ENCODE measurements at places on chromosomes 2 and 18. TPM values are rescaled to one million over a fixed set of nuclear protein-coding genes. Genes with fewer than 3 reads are reported as not detected.

GRCh38 chr2:27001950-27002349 lies 30.8 kb upstream of the TMEM214 start:
- no peak for DNase-seq
- H3K4me1 ChIP-seq, result no peaks in the 10 kb centered on the region
- no peaks in the 10 kb centered on the region for H3K27me3 ChIP-seq
- no peak overlapping the region for H3K27ac ChIP-seq
- H3K36me3 ChIP-seq, result no peaks in the 10 kb centered on the region

GRCh38 chr2:70967189-70967588 lies 11.2 kb upstream of the ANKRD53 start:
- DNase-seq, result no peak
- peaks cover 5% of the 10 kb centered on the region for H3K27me3 ChIP-seq
- no peak overlapping the region for H3K27ac ChIP-seq
- H3K4me1 ChIP-seq, result peaks cover 7% of the 10 kb centered on the region
- H3K4me3 ChIP-seq, result no peak overlapping the region

DNA sequence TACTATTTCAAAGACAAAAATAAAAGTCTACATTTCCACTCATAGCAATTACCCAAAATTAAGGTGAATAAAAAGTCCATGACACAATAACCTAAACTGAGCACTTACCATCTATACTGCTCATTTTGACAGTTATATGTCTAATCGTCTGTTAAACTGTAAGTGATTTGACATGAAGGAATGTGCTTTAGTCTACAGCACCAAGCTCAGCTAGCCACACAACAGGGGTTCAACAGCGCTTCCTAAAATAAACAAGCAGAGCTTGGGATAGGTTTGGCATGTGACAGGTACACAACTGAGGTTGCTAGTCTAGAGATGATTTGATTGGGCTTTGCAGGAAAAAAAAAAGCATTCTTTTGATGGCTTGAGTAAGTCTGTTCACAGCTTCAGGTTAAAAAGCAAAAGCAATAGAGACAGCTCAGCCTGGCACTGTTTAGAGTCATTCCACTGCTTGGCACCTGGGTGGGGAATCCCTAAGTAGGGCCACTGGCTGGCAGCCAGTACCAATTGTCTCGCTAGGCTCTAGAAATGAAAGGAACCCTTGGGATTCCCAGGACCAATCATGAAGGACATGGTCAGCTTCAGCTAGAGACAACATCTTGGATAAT lies 78.6 kb downstream of the BARD1 start:
- no peak overlapping the region for H3K4me3 ChIP-seq
- peaks cover 16% of the 10 kb centered on the region for H3K36me3 ChIP-seq
- no peak for DNase-seq
- H3K27ac ChIP-seq, result no peak overlapping the region
- no peaks in the 10 kb centered on the region for H3K4me1 ChIP-seq

DNA sequence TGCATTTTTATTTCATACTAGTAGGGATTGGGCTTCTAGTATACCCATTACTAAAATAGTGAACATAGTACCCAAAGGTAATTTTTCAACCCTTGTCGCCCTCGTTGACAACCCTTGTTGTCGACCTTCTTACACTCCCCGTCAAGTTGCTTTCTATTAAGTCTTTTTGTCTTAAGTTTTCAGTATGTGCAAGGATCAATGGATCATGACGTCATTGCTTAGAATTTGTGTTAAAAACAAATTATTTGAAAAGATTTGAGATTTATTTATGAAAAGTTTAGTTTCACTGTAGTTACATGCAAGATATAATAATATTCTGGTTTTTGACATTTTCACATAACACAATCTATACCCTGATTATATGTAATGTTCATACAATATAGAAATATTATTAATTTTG lies 110.4 kb downstream of the CBLN2 start:
- no peak overlapping the region for H3K4me3 ChIP-seq
- H3K4me1 ChIP-seq, result no peaks in the 10 kb centered on the region
- DNase-seq, result no peak
- no peak overlapping the region for H3K27ac ChIP-seq
- no peaks in the 10 kb centered on the region for H3K27me3 ChIP-seq
- no peaks in the 10 kb centered on the region for H3K36me3 ChIP-seq

GRCh38 chr2:20676353-20677215 lies 9.6 kb downstream of the GDF7 start:
- no peak for DNase-seq
- H3K4me3 ChIP-seq, result no peak overlapping the region
- no peaks in the 10 kb centered on the region for H3K4me1 ChIP-seq
- peaks cover 44% of the 10 kb centered on the region for H3K27me3 ChIP-seq
- no peaks in the 10 kb centered on the region for H3K36me3 ChIP-seq

DNA sequence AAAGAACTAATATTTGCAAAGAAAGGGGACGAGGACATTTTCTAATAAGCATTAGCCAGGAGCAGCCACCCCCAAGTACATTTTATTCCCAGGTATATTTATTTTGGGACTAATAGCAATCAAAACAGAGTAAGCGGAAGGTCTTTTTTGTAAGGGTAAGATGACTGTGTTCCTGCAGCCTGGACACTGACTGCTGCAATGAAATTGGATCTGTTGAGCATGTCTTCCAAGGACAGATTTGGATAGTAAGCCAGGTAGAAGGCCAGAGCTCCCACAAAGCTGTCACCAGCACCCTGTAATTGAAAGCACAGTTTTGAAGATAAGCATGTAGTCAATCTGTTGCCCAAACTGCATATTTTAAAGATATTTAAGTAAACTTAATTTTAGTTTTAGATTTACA lies 10.0 kb downstream of the MRPL33 start:
- H3K36me3 ChIP-seq, result peaks cover 10% of the 10 kb centered on the region
- no peak overlapping the region for H3K27ac ChIP-seq
- no peaks in the 10 kb centered on the region for H3K27me3 ChIP-seq
- no peaks in the 10 kb centered on the region for H3K4me1 ChIP-seq
- no peak overlapping the region for H3K4me3 ChIP-seq

DNA sequence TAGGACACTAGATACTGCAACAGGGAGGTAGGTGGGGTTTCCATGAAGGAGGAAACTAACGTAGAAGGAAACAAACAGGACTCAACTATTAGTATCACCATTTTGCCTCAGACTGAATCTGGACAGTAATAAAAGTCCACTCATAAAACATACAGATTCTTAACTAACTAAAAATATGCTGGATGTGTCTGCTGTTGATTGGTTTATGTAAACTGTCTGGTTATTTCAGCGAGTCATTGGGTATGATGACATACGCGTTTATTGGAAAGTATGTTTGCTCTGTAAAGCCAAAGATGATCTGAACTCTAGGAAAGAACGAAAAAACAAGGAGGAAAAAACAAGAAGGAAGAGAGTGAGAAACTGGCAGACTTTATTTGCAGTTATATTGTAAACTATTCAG lies 1816.1 kb upstream of the LRRTM1 start:
- no peak overlapping the region for H3K4me3 ChIP-seq
- no peaks in the 10 kb centered on the region for H3K4me1 ChIP-seq
- H3K27ac ChIP-seq, result no peak overlapping the region
- H3K27me3 ChIP-seq, result no peaks in the 10 kb centered on the region

GRCh38 chr2:32947076-32947483 lies 327 bp downstream of the LTBP1 start:
- no peak for DNase-seq
- H3K36me3 ChIP-seq, result no peaks in the 10 kb centered on the region
- H3K27ac ChIP-seq, result no peak overlapping the region
- H3K4me1 ChIP-seq, result peaks cover 6% of the 10 kb centered on the region
- peaks cover 18% of the 10 kb centered on the region for H3K27me3 ChIP-seq
- peak overlapping the region; percentile 69 for H3K4me3 ChIP-seq

DNA sequence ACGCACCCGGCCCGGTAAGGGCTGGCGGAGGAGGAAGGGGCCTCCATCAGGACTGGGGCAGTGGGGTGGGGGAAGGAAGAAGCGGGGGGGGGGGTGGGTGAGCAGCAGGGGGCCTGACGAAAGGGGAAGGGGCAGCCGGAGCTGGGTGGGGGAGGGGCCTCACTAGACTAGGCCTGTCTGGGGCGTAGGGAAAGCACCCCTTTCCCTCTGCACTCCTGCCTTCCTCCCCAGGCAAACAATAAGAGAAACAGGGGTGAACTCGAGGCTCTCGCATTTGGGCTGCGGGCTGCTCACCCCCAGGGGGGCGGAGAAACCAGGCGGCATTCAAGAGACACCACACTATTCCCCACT lies 82.7 kb upstream of the POMC start:
- no peak for DNase-seq
- no peaks in the 10 kb centered on the region for H3K27me3 ChIP-seq
- H3K4me3 ChIP-seq, result peak overlapping the region; percentile 62

GRCh38 chr18:63016270-63016669 lies 300.9 kb downstream of the PHLPP1 start:
- DNase-seq, result peak; percentile 77
- H3K36me3 ChIP-seq, result no peaks in the 10 kb centered on the region

DNA sequence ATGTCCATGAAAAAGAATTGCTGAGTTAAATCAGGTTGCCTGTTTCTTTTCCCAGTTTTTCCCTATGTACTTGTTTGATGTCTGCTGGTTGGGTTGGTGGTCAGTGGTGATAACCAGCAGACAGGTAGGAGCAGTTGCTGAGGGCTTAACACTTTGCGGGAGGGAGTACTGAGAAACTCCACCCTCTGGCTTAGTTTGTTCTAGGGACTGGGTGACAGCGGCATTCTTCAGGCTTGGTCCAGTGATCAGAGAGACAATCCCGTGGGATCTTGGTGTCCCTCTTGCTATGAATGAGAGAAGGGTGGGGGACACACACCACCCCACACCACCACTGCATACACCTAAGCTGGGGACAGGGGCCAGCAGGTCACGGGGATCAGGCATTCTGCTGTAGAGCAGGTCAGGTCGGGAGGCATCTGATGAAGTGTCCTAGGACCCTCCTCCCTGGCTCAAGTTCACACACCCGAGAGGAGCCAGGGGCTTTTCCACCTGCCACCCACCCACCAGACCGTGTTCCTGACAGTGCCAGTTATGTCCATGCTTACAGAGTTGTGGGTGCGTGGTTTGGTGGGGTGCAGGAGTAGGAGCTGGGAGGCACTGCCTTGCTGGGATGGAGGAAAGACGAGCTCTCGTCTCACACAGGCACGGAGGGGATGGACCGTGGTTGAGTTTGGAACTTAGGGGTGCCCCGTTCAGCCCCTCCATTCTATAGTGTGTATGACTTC lies 21.3 kb upstream of the ALLC start:
- H3K27ac ChIP-seq, result no peak overlapping the region
- no peak for DNase-seq
- no peak overlapping the region for H3K4me3 ChIP-seq
- no peaks in the 10 kb centered on the region for H3K27me3 ChIP-seq
- no peaks in the 10 kb centered on the region for H3K36me3 ChIP-seq
- H3K4me1 ChIP-seq, result no peaks in the 10 kb centered on the region

DNA sequence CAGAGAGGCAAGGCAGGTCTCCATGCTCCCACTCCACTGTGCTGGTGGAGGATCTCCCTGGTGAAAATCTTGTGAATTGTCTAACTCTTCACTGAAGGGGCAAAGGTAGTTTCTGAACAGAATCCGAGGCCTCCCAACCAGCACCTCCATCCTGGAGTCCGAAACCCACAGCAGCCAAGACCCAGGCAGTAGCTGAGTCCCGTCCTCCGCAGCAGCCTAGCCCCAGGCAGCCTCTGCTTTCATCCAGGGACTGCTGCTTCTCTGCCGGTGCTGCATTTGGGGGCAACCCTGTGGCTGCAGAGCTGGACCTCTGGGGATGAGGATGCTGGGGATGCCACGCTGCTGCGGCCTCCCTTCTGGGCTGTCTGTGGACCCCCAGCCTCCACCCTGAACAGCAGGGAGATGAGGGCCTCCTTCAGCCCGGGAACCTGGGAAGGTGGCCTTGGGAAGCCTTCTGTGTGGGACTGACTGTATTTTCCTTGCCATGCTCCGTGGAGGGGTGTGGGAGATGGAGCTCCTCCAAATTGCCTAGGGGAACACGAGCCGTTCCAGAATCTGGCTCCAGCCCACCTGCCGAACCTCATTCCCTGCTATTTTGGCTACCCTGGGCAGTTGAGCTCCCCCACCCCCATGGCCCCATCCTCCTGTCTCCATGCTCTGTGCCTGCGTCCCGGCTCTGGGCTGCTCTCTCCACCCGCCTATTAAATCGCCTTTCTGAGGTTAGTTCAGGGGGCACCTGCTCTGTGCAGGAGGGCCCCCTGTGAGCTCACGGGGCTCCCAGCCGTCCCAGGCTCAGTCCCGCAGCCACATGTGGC lies 48.2 kb downstream of the GREB1 start:
- no peak overlapping the region for H3K4me3 ChIP-seq
- H3K27me3 ChIP-seq, result peaks cover 7% of the 10 kb centered on the region
- H3K4me1 ChIP-seq, result no peaks in the 10 kb centered on the region
- no peak for DNase-seq
- no peaks in the 10 kb centered on the region for H3K36me3 ChIP-seq

- H3K27me3 ChIP-seq, result no peaks in the 10 kb centered on the region
- peaks cover 26% of the 10 kb centered on the region for H3K36me3 ChIP-seq
- H3K4me1 ChIP-seq, result peaks cover 3% of the 10 kb centered on the region
- H3K4me3 ChIP-seq, result no peak overlapping the region
- DNase-seq, result no peak
Measured at GRCh38 chr2:48346124-48346536, 183.8 kb upstream of the STON1 start.

DNA sequence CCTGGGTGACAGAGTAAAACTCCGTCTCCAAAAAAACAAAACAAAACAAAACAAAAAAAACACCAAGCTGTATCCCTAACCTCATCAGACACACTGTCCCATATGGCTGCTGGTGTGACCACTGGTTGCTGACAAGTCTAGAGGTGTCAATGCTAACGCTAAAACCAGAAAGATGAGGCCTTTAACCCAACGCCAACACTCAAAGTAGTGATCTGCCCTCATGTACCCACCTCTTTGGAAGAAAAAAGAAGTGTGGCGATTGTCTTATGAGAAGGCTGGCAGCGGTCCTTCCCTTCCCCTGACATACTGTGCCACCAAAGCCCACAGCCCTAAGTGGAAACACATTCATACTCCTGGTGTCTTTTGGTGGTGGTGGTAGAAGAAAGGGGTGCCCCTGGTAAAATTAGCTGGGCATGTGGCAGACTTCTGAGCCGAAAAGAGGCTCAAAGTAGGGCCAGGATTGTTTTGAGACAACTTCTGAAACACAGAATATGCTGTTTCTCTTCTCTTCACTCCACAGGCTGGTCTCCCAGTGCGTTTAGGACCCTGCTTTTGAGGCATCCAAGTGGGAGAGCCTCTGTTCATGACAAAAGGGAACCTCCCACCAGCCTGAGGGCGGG lies 9.8 kb downstream of the SERTAD2 start:
- no peaks in the 10 kb centered on the region for H3K27me3 ChIP-seq
- peaks cover 14% of the 10 kb centered on the region for H3K36me3 ChIP-seq
- H3K27ac ChIP-seq, result peak overlapping the region; percentile 81
- H3K4me1 ChIP-seq, result peaks cover 69% of the 10 kb centered on the region
- no peak for DNase-seq
- H3K4me3 ChIP-seq, result no peak overlapping the region

The PAX8 gene
- total RNA-seq, result 0.19 TPM

The SLC9A4 gene
- total RNA-seq, result 0.05 TPM

The ZNF516 gene
- total RNA-seq, result 5.9 TPM

The RPRM gene
- 0.38 TPM for total RNA-seq

The LOXL3 gene
- 1.4 TPM for total RNA-seq

The LDAH gene
- total RNA-seq, result 23.1 TPM

The TMEM163 gene
- total RNA-seq, result 5.0 TPM

The SPHKAP gene
- 1.4 TPM for total RNA-seq

The FECH gene
- 33.1 TPM for total RNA-seq

The WDR12 gene
- 38.9 TPM for total RNA-seq
